Jurkat, Clone E6-1 (cell line): ENCODE measurements at places on chromosomes 3 and 15.

- DNase-seq, result peak; percentile 82
Observed at GRCh38 chr3:71987828-71988227, 202.9 kb upstream of the PROK2 start.

DNA sequence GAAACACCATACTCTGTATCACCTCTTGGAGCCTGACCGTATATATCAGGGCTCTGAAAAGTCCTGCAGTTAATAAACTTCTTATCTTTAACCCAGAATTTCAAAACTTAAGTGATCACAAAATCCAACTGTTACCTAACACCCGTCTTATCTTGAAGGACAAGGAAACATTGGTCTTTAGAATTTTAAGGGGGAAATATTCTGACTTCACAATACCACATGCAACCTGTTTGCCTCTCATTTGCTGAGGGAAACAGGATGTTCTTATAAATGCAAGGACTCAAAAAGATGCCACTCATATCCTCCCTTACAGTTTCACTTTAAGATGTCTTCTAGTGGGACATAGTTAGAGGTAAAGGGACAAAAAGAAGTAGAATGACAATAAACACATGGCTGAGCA is 67.9 kb downstream of the CRTC3 start:
- peak; percentile 68 for DNase-seq

- no peak for DNase-seq
Observed at GRCh38 chr3:124764746-124765145, 34.5 kb downstream of the UMPS start.

GRCh38 chr3:141391298-141391990 is 23.1 kb downstream of the ZBTB38 start:
- DNase-seq, result no peak

GRCh38 chr3:171718493-171719185 is 91.6 kb downstream of the PLD1 start:
- DNase-seq, result no peak

DNA sequence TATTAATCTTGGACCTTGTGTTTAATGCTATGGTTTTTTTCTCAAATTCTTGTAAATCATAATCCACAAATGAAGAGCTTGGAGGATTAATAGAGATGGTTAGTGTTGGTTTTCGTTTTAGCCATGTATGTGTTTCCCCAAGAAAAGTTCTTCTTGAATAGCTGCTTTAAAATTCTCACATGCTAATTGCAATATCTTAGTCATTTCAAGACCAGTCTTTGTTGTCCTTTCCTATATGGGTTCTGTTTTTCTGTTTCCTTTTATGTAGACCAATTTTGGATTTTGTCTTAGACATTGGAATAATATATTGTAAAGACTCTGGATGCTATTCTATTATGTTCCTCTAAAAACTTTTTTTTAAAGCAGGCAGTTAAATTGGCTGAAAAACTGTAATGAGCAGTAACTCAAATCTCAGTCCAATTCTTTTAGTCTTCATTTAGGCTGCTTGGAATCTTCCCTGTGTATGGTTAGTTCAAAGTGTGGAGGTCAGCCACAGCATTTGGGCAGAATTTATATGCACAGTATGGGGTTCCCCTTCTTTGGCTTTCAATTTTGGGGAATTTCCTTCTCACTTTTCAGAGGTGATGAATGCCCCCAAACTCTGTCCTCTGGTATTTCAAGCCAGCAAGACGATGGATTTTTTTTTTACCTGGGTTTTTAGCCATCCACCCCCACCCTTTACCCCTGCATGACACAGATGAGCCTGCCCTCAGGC is 39.1 kb upstream of the DNAJC13 start:
- DNase-seq, result no peak

DNA sequence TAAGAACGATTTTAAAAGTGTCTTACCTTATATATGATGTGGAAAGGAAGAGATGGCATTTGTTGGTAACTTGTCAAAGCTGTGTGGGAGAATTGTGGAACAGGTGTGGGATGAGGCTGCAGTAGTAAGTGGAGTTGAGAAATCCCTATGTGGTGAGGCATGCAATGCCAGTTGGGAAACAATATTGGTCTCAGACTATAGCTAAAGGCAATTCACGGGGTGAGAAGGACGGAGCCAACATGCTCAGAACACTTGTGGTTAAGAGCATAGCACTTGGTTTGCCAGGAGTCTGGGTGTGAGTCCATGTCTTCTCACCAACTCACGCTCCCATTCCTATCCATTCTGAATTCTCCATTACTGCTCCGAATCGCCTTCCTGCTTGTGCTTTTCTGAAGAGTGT is 615.6 kb upstream of the ADAMTS9 start:
- DNase-seq, result no peak

DNA sequence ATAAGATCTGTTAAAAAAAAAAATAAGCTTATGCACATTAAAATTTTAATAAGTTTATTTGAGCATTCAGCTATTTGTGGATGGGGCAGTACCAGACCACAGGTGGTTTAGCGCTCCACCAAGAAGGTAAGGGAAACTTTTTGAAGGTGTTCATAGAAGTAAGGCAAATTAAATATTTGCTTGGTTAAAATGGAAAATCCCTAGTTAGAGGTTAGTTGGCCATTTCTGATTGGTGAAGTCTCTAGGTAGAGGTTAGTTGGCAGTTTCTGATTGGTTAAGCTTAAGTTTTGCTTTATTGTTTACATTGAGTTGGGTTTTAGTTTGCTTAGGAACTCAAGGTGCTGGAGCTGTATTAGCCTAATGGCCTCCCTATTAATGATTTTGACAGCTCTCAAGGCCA is 30.7 kb downstream of the SCN11A start:
- DNase-seq, result no peak

GRCh38 chr3:122916580-122916979 is 111.0 kb downstream of the SEMA5B start:
- no peak for DNase-seq

- no peak for DNase-seq
Observed at GRCh38 chr3:134366928-134367811, 7.1 kb downstream of the AMOTL2 start.

DNA sequence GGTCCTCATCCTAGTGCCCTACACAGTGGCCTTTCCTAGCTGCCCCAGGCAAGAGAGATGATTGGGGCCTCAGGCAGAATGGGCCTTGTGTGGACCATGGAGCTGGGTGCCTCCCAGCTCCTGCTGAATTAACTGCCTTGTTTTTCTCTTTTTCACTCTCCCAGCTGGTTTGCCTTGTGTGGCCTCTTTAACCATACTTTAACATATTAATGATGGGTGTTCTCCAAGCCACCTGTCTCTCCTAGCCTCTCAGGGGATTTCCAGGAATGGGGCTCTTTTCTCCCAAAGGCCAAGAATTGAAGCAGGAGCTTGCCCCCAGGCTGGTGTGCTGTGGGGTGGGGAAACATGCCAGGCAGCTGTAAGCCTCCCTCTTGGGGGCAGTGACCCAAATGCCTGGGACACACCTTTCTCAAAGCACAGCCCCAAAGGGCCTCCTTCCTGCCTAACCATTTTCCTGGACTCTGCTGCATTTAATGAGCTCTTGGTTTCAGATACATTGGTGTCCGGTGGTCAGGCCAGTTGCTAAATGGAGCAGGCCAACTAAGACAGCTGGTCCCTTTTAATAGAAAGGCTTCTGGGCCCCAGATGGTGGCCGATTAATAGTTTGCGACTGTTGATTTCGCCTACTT is 5.6 kb downstream of the ALPK3 start:
- DNase-seq, result no peak

GRCh38 chr3:71111784-71112440 is 471.6 kb downstream of the FOXP1 start:
- DNase-seq, result no peak

DNA sequence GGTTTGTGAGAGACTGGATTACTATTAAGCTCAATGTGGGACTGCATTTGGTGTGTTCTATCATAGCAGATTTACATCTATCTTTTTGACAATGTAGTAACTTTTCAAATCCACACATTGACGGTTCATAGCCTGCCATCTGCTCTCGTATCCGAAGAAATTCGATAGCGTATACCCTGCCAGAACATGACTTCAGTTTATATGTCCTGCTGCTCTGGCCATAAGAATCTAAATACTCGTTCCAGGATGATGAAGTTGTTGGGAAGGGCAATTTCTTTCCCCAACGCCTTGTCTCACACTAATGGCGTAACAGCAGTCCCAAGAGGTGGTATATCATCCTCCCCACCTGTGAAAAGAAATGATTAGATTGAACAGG is 180.0 kb downstream of the LSAMP start:
- DNase-seq, result no peak

GRCh38 chr3:56860939-56861338 is 59.2 kb upstream of the ARHGEF3 start:
- no peak for DNase-seq

DNA sequence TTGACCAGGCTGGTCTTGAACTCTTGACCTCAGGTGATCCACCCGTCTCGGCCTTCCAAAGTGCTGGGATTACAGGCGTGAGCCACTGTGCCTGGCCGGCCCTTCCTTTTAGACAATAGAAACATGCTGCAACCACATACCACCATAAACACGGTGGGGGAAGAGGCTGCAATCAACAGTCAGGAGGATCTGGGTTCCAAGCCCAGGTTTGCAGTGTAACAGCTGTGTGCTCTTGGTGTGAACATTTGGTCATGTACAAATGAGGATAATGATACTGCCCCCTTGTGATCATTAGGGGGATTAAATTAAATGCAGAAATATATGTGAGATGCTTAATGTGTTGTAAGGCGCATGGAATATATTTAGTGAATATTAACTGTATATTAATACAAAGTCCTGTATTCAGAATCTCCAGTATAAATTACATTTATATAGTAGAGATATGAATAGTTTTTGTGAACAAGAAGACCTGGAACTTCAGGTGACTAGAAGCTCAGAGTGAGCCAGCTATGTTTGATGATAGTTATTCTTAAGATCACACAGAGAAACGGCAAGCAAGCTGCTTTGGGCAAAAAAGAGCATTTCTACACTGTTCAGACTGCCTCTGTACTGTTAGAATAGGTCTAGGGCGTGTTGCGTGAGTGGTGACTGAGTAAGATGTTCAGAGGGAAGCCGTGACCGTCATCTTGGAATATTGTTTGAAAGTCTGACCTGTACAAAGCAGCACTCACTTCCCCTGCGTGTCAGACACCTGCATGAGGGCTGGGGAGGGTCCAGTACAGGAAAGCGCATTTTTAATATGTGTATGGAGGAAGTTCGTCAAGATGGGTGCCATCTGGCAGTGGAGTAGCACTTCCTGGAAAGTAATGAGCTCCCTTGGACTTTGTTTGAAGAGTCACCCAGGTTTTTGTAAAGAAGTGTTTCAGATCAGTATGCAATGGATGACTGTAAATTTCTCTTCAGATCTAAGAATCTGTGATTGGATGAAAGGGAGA is 125.8 kb downstream of the PGPEP1L start:
- peak; percentile 70 for DNase-seq

DNA sequence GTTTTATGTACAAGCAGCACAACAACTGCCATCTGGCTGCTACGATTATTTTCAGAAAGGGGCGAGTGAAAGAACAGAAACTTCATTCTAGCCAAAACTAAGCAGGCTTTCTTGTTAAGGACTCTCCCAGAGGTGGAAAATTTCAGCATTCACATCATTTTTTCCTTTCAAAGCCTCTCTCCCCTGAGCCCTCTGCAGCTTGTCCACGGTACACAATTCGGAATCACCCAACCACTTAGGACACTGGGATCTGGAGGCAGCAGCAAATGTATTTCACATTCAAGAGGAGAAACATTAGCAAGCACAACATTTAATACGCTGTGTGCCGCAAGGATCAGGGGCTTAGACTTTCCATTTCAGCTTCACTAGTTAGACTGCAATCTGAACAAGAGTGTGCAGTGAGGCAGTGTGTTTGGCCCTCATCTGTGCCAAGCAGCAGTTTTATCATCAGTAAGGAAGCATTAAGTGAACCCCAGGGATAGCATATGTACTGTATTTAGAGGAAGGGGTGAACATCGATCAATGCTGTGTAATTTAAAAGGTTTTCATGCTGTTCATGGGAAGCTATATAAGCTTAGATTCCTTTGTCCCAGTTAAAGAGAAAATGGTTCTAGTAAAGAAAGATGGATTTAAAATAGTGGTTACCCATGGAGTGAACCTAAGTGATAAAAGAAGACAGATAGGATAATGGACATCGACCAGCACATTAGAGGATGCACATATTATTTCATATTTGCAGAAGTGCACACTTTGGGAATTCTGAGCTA is 504.9 kb downstream of the TBL1XR1 start:
- no peak for DNase-seq

GRCh38 chr3:46750555-46751038 is 32.9 kb upstream of the PRSS50 start:
- no peak for DNase-seq

- DNase-seq, result no peak
Observed at GRCh38 chr3:106825962-106826605, 551.2 kb upstream of the CCDC54 start.

- DNase-seq, result no peak
Observed at GRCh38 chr3:134313847-134314587, 60.2 kb downstream of the AMOTL2 start.

- DNase-seq, result no peak
Observed at GRCh38 chr15:68469162-68470048, 37.4 kb upstream of the ITGA11 start.

- no peak for DNase-seq
Observed at GRCh38 chr3:196400331-196400730, 31.9 kb downstream of the UBXN7 start.

DNA sequence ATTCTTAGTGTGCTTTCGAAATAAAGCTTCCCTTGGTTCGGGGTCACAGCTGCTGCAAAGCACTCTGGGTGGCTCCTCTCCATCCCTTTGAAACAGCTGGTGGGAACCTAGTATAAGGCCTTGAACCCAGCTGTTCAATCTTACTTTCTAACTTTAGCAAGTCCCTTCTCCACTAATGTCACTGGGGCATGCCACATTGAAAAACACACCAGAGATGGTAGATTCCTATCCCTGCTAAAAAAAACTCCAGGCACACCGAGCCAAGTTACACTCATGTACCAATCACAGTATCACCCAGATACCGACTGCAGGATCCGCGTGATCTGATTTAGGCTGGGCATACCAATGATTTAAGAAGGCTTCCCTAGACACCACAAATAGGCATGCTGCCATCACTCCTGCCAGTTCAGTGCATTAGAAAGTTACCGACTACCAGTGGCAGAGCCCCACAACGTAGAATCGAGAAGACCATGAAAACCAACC is 65.0 kb downstream of the WWTR1 start:
- no peak for DNase-seq

DNA sequence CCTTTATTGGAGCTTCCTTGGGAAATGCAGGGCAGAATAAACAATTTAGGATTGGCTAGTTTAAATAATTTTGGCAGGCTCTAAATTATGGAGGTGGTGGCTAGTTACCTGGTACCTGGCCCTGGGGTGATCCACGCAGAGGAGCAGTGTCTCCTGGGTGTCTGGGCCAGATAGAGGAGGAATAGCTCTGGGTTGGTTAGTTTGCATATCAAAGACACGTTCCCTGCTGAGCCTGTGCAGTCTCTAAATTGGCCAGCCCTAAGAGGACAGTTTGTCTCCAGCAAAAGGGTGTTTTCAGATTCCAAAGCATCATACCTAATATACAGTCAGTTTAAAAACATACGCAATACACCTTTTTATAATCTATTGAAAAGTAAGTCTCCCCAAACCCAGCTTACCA is 333.3 kb upstream of the TPM1 start:
- no peak for DNase-seq

DNA sequence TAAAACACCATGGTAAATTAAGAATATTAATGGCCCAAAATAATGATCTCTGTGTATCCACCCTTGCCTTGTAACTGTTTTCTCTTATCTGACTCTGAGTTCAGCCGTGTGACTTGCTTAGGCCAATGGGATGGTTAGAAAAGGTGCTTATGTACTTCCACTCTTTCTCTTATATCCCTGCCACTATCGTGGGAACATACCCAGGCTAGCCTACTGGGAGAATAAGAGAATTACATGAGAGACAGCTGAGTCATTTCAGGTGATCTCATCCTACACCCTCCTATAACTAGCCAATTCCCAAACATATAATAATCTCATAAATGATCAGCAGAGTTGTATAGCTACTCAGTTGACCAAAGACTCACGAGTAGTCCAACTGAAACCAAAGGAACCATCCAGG is 98.3 kb upstream of the ABI3BP start:
- no peak for DNase-seq
